ENCODE measurements at places on chromosomes 2 and 18. TPM values are rescaled to one million over a fixed set of nuclear protein-coding genes. Genes with fewer than 3 reads are reported as not detected.

The PTPRN gene
- 8.8 TPM for total RNA-seq

The SPHKAP gene
- 0.33 TPM for total RNA-seq

The SPP2 gene
- not detected for total RNA-seq

The CCDC85A gene
- total RNA-seq: 3.5 TPM

The PRSS56 gene
- not detected for total RNA-seq

The HOXD13 gene
- total RNA-seq: 33.5 TPM

The CMPK2 gene
- 6.4 TPM for total RNA-seq

The ST8SIA5 gene
- under 0.01 TPM for total RNA-seq

The CETN1 gene
- not detected for total RNA-seq

The REG3A gene
- total RNA-seq: not detected

The UGT1A10 gene
- not detected for total RNA-seq

GRCh38 chr2:55493220-55493619 is 26.3 kb upstream of the CFAP36 start:
- DNase-seq: no peak
- no peaks in the 10 kb centered on the region for H3K4me1 ChIP-seq
- H3K27me3 ChIP-seq: no peaks in the 10 kb centered on the region
- H3K27ac ChIP-seq: no peak overlapping the region
- H3K4me3 ChIP-seq: no peak overlapping the region

DNA sequence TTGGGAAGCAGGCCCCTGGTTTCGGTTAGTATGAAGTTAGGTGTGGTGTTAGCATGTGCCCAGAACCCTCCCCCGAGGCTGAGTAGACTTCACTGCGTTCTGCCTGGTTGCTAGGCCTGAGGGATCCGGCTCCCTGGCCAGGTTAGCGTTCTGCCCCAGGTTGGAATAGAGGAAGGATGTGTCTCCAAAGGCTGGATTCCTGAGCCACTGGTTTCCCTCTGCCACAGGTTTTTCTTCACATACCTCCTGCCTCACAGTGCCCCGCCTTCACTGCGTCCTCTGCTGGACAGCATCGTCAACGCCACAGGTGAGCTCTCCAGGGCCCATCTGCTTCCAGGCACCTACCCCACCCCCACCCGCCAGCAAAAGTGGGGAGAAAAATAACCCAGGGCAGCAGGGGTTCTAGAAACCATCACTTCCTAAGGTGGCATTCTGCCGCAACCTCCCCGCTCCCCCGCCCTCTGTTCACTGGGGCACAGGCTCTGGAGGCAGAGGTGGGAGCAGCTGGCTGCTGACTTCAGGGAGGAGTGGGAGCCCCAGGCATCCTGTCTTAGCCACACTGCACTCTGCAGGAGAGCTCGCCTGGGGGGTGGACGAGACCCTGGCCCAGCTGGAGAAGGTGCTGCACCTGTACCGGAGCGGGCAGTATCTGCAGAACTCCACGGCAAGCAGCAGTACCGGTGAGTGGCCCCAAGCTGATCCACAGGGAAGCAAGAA is 7.1 kb downstream of the PKDCC start:
- no peaks in the 10 kb centered on the region for H3K27me3 ChIP-seq
- H3K27ac ChIP-seq: peak overlapping the region; percentile 96
- DNase-seq: no peak
- no peak overlapping the region for H3K4me3 ChIP-seq
- H3K36me3 ChIP-seq: peaks cover 48% of the 10 kb centered on the region

- H3K4me1 ChIP-seq: peaks cover 16% of the 10 kb centered on the region
- no peaks in the 10 kb centered on the region for H3K36me3 ChIP-seq
- H3K4me3 ChIP-seq: no peak overlapping the region
- no peak for DNase-seq
Observed at GRCh38 chr18:79387214-79387613, 8.5 kb upstream of the NFATC1 start.

DNA sequence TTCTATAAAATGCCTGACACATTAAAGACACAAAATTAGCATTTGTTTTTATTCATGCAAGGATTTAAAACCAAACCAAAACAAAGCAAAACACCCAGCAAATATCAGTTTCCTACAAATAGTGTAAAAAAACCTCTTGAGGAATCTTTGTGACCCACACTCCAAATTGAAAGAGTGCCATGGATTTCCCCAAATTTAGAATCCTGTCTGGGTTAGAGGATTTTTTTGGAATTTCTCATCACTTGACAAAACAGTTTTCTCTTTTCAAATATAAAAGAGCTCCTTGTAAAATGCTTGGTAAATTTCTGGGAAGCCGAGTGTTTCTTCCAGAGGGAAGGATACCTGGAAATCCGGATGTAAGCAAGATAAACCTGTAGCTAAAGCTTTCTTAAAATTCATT is 1.7 kb upstream of the FN1 start:
- peaks cover 6% of the 10 kb centered on the region for H3K4me1 ChIP-seq
- no peak for DNase-seq
- no peaks in the 10 kb centered on the region for H3K27me3 ChIP-seq
- H3K27ac ChIP-seq: peak overlapping the region; percentile 99
- H3K36me3 ChIP-seq: no peaks in the 10 kb centered on the region
- H3K4me3 ChIP-seq: peak overlapping the region; percentile 92

DNA sequence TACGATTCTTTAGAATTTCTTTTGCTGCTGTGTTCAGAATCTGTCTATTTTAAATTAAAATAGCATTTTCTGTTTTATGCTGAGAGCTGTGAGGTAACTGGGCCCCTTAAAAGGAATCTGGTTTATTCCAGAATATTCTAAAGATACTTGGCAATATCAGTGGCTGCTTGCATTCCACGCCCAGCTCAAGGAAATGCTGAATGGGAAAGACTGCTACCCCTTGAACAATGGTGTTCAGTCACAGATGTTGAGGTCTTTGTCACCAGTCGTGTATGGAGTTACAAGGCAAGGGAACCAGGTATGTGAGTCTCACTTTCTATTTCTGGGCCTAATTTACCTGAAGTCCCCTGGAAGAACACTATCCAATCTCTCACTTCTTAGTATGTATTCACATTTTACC is 377.9 kb upstream of the CDH7 start:
- H3K36me3 ChIP-seq: no peaks in the 10 kb centered on the region
- H3K4me1 ChIP-seq: no peaks in the 10 kb centered on the region
- H3K4me3 ChIP-seq: no peak overlapping the region
- H3K27ac ChIP-seq: no peak overlapping the region
- no peak for DNase-seq
- H3K27me3 ChIP-seq: no peaks in the 10 kb centered on the region

DNA sequence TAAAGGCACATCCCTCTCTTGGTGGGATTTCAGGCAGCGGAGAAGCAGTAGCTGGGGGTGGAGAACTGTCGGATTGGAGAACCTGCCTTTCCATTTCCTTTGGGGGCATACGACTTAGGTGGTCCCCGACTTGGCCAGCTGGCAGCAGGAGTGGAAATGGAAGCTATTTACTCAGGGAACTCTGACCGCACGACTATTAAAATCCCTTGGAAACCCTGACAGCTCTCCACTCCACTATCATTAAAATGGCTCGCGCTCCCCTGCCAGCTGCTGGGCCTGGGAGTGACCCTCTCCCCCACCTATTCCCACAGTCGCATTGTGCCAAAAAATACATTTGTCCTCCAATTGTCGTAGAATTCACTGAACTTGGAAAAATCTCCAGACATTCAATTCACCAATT is 77.7 kb upstream of the APCDD1 start:
- no peak overlapping the region for H3K27ac ChIP-seq
- H3K4me3 ChIP-seq: no peak overlapping the region
- no peaks in the 10 kb centered on the region for H3K27me3 ChIP-seq
- DNase-seq: no peak
- H3K36me3 ChIP-seq: no peaks in the 10 kb centered on the region

GRCh38 chr2:99861376-99861760 is 281.0 kb downstream of the AFF3 start:
- no peak overlapping the region for H3K4me3 ChIP-seq
- DNase-seq: no peak
- no peaks in the 10 kb centered on the region for H3K27me3 ChIP-seq
- no peaks in the 10 kb centered on the region for H3K36me3 ChIP-seq
- H3K27ac ChIP-seq: no peak overlapping the region
- no peaks in the 10 kb centered on the region for H3K4me1 ChIP-seq

DNA sequence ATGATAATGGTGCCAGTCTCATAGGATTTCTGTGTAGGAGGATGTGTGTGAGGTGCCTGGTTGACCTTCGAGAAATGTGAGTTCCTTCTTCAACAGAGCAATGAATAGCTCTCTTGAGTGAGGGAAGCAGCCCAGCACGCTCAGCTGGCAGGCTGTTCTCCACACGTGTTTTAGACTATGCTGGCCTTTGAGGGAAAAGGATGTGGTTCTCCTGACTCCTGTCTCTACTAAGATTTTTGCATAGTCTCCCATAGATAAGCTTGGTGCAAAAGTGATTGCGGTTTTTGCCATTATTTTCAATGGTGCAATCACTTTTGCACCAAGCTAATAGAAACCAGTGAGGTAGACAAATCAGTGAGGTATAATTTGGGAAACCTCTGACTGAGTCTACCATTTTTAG is 284.1 kb downstream of the SLC4A3 start:
- H3K4me1 ChIP-seq: no peaks in the 10 kb centered on the region
- H3K4me3 ChIP-seq: no peak overlapping the region
- DNase-seq: no peak
- no peak overlapping the region for H3K27ac ChIP-seq
- no peaks in the 10 kb centered on the region for H3K27me3 ChIP-seq

DNA sequence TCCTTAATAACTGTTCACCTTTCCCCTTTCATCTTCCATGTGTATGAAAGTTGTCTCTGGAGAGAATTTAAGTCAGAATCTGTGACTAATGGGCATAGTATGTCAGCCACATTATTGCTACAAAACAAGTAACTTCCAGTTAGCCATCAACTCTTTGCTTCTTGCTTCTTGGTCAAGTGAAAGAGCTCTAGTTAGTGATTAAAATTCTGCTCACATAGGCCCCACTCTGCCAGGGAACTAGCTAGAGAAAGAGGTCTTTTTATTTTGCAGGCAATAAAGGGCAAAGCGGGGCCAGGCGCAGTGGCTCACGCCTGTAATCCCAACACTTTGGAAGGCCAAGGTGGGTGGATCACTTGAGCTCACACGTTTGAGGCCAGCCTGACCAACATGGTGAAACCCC is 64.6 kb downstream of the COLEC12 start:
- no peak overlapping the region for H3K27ac ChIP-seq
- H3K4me3 ChIP-seq: no peak overlapping the region
- no peaks in the 10 kb centered on the region for H3K27me3 ChIP-seq

DNA sequence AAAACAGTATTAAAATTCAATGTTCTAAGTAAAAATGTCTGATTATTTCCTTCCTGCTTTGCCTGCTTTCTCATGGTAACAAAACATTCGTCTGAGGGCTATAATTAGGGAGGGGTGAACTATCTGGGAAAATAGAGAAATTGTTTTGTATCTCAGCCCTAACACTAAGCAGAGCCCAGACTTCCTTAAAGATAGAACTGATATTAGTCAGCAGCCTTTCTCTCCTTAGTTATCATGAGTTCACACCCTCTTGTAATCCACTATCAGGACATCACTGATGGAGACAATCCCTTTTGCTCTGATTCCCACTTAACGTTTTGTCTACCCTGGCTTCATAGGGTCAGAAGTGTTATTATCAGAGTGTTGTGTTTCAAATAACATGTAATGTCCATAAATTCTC is 701.1 kb upstream of the ZEB2 start:
- no peak for DNase-seq
- H3K4me3 ChIP-seq: no peak overlapping the region
- H3K27me3 ChIP-seq: no peaks in the 10 kb centered on the region
